ENCODE measurements at places on chromosomes 4 and X. TPM values are rescaled to one million over a fixed set of nuclear protein-coding genes. Genes with fewer than 3 reads are reported as not detected.

Gene APELA
- not detected for polyA plus RNA-seq

Gene GAGE12J
- not detected for polyA plus RNA-seq

Gene SCFD2
- 7.7 TPM for polyA plus RNA-seq

DNA sequence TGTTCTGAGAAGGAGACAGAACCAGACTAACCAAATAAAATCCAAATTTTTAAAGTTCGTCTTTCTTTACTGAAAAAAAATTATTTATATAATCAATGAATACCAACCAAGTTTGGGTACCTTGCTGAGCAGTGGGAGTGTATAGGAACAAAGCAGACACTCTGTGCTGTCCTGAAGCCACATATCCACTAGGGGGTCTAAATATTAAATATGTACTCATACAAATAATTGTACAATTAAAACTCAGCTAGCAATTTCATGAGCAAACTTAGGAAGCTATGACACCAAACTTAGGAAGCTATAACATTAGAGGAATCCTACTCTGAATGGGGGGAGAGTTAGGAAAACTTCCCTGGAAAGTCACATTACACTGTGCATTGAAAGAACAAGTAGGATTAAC lies 582.0 kb upstream of the EPHA5 start:
- DNase-seq = no peak

- DNase-seq = peak; percentile 56
These were observed at the start of gene TLR1 for GRCh38 chr4:38804654-38805295. Gene TLR1, minus strand, starts transcription at chr4:38804791. Its CDS starts 5,960 bp downstream, at chr4:38798831.

GRCh38 chrX:134898440-134898839 lies 92.4 kb upstream of the SMIM10 start:
- no peak for DNase-seq

DNA sequence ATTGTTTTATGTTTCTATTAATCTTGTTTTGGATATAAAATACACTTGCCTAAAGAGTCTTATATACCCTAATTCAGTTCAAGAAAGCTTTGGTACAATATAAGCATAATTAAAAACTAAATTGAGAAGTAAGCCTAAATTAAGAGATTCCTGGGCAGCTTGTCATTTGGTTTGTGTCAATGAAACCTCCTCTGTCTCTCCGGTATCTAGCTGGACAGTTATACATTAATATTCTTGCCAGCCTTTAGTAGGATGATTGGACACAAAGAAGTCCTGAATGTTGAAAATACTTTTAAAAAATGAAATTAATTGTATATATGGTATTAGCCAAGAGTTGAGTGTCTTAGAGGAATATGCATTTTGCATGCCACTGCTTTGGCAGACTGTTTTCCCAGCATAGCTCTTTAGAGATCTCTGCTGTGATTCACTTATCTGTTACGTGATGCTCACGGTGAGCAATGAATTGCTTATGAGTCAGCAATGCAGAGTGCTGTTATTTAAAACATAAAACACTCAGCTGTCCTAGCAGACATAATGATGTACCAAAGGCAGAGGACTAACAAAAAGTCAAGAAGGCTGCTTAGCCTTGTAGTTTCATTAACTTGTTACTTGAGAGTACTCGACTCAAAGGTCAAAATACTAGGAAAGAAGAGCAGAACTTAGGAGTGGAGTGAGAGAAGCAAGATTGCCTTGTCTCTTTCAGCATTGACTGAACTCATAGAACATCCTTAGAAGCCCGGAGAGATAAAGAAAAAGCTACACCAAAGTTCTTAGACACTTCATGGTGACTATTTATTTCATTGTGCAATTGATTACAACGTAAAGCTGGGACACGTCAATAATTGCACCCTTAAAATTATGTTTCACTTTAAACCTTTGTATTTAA lies 1296.1 kb upstream of the PCDH7 start:
- DNase-seq = peak; percentile 0

GRCh38 chr4:21697583-21697982 lies 251.0 kb downstream of the KCNIP4 start:
- no peak for DNase-seq

DNA sequence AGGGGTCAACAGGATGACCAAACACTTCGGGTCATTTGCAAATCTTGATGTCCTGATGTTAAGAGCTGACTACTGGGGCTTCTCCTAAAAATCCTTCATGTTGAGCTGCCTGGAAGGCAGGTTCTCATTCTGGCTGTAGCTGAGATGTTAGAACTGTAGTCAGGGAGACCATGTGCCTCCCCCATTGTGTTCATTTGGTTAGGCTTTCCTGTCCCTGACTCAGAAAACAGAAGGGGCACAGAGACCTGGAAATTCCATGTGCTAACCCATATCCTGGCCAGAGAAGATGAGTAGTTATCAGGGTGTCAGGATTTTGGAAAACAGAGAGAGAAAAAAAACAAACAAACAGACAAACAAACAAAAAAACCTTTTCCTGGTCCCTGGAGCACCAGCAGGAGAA lies 177.5 kb downstream of the AR start:
- no peak for DNase-seq

DNA sequence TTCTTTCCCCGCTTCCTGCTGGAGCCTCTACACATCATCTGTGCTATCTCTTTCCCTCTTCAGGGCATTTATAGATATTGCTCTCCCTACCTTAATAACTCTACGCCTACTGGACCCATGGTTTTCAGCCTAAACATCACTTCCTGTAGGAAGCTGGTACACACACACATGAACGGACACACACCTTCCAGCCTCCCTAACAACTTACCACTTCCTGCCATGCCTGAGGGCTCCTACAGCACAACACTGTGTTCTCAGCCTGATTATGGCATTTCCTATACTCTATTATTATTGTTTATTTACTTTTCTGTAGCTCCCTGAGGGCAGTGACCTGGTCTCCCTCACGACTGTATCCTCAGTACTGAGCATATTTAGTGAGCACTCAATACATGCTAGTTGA lies 163.6 kb upstream of the MAP3K15 start:
- no peak for DNase-seq

DNA sequence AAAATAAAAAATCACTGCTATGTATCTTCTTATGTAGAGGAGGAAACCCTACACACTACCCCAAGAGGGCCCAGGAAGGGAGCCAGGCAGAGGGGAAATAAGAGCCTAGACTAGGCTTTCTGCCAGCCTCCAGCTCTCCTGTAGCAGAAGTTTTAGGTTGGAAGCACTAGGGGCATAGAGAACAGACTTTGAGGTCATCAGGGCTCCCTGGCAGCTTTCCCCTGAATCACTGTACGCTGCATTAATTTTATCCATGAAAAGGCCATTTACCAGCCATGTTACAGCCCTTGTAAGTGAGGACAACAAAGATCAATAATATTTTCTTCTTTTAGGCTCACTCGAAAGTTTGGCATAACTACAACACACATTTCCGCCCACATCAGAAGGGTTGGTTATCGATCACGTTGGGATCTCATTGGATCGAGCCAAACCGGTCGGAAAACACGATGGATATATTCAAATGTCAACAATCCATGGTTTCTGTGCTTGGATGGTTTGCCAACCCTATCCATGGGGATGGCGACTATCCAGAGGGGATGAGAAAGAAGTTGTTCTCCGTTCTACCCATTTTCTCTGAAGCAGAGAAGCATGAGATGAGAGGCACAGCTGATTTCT lies 24.7 kb downstream of the RPL9 start:
- no peak for DNase-seq
